ENCODE measurements at places on chromosomes 4 and X.

DNA sequence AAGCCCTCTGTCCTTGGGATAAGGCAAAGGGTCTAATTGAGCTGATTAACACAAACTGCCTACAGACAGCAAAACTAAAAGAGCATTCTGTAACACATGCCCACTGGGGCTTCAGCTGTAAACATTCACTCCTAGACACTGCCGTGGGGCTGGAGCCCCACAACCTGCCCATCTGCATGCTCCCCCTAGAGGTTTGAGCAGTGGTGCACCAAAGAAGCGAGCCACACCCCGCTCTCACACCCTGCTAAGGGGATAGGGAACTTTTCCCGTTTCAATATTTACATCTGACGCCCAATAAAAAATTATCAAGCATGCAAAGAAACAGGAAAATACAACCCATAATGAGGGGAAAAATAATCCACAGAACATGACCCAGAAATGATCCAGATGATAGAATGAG lies 46.9 kb upstream of the HSD17B10 start:
- DNase-seq: no peak

- no peak for DNase-seq
Measured at GRCh38 chrX:98931216-98931615, 1478.9 kb downstream of the PCDH19 start.

GRCh38 chrX:24221872-24222271 lies 72.3 kb downstream of the ZFX start:
- no peak for DNase-seq

- no peak for DNase-seq
Measured at GRCh38 chr4:139740531-139741041, 75.0 kb downstream of the MGST2 start.

- no peak for DNase-seq
Measured at GRCh38 chr4:138953961-138954371, 61.6 kb upstream of the NOCT start.

- no peak for DNase-seq
Measured at GRCh38 chrX:117653396-117653795, 463.2 kb downstream of the KLHL13 start.

- DNase-seq: no peak
Measured at GRCh38 chrX:87663421-87663820, 145.8 kb downstream of the KLHL4 start.

GRCh38 chrX:107700317-107700774 lies 72.0 kb downstream of the PRPS1 start:
- DNase-seq: no peak

GRCh38 chr4:1559896-1560650 lies 124.0 kb downstream of the FAM53A start:
- DNase-seq: no peak

DNA sequence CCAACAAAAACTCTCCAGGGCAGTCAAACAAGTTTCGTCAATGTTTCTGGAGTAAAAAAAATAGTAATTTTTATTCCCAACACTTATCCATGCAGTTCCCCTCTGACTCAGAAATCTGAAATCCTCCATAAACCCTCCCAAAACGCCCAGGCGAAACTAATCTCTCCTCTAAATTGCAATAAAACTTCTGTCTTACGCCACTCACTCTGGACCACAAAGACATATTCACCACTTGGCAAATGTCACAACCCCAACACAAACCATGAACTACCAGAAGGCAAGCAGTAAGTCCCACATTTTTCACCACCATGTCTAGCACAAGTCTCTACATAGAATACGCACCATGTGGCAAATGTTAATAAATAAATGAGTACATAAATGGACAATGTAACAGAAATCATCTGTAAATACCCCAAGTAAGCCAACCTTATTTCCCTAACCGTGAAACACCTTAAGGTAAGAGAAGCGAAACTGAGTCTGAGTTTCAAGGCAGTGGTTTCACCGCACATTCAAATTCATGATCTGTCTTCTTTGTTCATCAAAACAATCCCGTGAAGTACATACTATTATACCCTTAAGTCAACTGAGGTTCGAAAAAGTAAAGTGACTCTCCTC lies 1.6 kb downstream of the PAPSS1 start:
- DNase-seq: no peak

GRCh38 chrX:17674601-17675000 lies 62.7 kb upstream of the SCML1 start:
- DNase-seq: no peak

GRCh38 chr4:14180166-14180565 lies 552.6 kb upstream of the BOD1L1 start:
- DNase-seq: no peak

GRCh38 chrX:57156397-57157049 lies 19.3 kb upstream of the SPIN2A start:
- DNase-seq: no peak

- DNase-seq: no peak
Measured at GRCh38 chrX:109384699-109385098, 97.2 kb downstream of the GUCY2F start.

GRCh38 chrX:3815896-3816664 lies 102.6 kb upstream of the PRKX start:
- DNase-seq: no peak

DNA sequence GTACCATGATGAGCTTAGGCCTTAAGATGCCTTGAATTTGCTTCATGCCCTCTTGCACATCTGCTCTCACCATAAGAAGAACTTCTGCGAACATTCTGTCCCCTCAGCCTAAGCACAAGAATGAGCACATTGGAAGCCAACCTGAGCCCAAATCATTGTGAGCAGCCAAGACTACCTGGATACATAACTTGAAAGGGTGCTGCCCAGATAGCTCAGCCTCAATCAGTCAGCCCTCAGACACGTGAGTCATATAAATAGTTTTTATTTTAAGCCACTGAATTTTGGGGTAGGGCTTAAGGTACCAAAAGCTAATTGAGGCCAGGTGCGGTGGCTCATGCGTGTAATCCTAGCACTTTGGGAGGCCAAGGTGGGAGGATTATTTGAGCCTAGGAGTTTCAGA lies 27.5 kb upstream of the BBS12 start:
- DNase-seq: no peak

- no peak for DNase-seq
Measured at GRCh38 chr4:13054420-13054970, 429.6 kb downstream of the RAB28 start.

- no peak for DNase-seq
Measured at GRCh38 chrX:112753116-112753515, 73.4 kb upstream of the LHFPL1 start.

DNA sequence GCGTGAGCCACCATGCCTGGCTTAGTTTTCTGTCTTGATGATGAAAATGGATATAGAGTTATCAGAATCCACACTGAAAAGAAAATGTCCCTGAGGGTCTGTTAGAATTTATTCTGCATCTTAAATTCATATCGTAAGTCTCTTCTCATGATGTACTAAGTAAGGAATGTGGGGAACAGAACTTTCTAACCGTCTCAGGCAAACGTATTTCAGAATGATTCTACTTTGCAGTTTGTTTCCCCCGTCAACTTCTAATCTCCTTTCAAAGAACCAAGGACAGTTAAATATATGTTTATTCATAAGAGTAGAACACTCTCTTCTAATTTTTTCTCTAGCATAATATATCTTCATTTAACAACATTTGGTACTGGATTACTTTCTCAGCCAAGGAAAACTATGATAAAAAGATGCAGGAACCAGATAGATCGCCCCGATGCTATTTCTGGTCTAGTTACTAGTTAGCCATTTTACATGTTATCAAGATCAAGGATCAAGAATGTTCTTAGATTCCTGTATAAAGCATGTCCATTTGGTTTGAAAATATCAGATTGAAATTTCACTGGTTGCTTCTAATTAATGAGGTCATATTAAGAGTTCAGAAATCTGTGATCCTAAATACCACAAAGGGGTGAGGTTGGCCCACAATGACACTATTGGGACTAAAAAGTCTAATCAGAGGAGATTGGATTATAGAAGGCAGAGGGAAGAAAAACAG lies 49.5 kb downstream of the METTL14 start:
- no peak for DNase-seq

All from stimulated activated CD8-positive, alpha-beta memory T cell treated with anti-CD3 and anti-CD28 coated beads, Interleukin-15, amount 100 ng/mL, for 24 hours (primary cell).